ENCODE measurements at places on chromosomes 11 and 22. TPM values are rescaled to one million over a fixed set of nuclear protein-coding genes. Genes with fewer than 3 reads are reported as not detected.

The DGCR2 gene
- 34.9 TPM for total RNA-seq

The KCTD14 gene
- 16.0 TPM for total RNA-seq

The DEUP1 gene
- not detected for total RNA-seq

The CCDC157 gene
- total RNA-seq, result 0.47 TPM

The MDK gene
- 22.3 TPM for total RNA-seq

The TSGA10IP gene
- not detected for total RNA-seq

The SCARF2 gene
- 3.1 TPM for total RNA-seq

The MAPK12 gene
- total RNA-seq, result 21.2 TPM

The MRGPRE gene
- total RNA-seq, result not detected

The PATE2 gene
- total RNA-seq, result not detected

Measured in hair follicular keratinocyte (primary cell).